ENCODE measurements at places on chromosomes 6 and 20.

- DNase-seq, result no peak
These were observed 30.5 kb downstream of the CNKSR3 start for GRCh38 chr6:154479771-154480639.

- no peak for DNase-seq
These were observed 1293.3 kb downstream of the EPHA7 start for GRCh38 chr6:92126088-92126487.

DNA sequence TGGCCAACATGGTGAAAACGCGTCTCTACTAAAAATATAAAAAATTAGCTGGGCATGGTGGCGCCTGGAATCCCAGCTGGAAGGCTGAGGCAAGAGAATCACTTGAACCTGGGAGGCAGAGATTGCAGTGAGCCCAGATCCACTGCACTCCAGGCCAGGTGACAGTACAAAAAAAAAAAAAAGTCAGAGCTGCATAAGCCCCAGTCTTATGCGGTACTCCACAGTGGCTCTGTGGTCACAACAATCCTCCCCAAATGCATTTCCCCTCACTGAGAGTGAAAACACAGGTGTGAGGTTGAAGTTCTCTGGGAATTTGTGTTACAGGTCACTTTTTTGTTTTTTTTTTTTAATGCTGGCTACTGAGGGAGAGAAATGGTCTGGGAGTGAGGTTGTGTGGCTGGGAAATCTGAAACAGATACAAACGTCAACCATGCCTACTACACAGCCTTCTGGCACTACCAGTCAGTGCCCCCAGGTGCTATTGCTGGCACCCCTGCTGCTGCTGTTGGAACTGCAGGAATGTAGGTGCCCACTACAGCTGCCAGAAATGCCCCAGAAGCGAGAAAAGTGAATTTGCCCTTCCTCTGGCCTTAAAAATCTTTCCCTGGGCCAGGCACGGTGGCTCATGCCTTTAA is 5.7 kb downstream of the MRPS26 start:
- no peak for DNase-seq

GRCh38 chr6:6080975-6081374 is 74.2 kb upstream of the NRN1 start:
- no peak for DNase-seq

- DNase-seq, result no peak
These were observed 215.8 kb upstream of the SMLR1 start for GRCh38 chr6:130611366-130611765.

GRCh38 chr6:155224618-155225017 is 39.2 kb upstream of the CLDN20 start:
- DNase-seq, result no peak

- DNase-seq, result no peak
These were observed 32.6 kb downstream of the HDGFL1 start for GRCh38 chr6:22601984-22602383.

DNA sequence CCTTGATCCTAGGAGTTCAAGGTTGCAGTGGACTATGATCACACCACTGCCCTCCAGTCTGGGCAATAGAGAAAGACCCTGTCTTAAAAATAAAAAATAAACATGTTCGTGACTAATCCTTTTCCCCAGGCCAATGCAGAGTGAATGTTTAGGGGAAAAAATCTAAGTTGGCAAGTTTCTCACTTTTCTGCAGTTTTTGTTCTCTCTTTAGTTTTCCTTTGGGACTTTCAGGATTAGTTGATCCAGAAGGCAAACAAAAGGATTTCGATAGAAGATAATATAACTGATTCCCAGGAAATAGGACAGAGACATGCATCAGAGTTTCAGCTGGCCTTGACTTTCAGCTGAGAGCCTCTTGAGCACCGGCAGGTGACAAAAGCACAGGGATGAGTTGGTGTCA is 53.3 kb downstream of the SOD2 start:
- DNase-seq, result peak; percentile 36

DNA sequence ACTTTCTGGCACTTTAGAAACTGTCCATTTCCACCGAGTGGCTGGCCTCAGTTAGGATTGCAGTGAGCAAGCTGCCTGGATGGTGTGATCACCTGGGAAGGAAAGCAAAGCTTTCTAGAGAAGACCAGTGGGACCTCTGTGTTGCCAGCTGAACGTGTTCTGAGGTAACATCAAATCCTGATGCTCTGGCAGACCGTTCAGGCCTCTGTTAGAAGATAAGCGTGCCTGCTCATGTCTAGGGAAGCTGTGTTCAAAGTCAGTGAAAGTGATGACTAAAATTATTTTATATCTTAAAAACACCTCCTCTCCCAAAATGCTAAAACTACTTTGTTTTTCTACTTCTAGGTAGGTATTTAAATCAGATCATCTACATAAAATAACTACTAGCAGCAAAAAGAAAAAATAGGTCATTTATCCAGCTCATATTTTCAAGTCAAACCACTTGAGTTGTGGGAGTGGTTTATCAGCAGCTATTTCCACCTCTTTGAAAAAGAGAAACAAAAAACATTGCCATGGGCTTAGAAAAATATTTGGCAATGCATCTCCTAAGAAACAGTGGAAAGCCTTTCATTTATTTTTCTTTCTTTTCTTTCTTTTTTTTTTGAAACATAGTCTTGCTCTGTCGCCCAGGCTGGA is 54.8 kb downstream of the CEP43 start:
- DNase-seq, result no peak

- DNase-seq, result peak; percentile 92
These were observed 75.3 kb downstream of the SLC23A2 start for GRCh38 chr20:4925842-4926530.

- DNase-seq, result no peak
These were observed 133.1 kb downstream of the MOXD1 start for GRCh38 chr6:132268209-132268608.

DNA sequence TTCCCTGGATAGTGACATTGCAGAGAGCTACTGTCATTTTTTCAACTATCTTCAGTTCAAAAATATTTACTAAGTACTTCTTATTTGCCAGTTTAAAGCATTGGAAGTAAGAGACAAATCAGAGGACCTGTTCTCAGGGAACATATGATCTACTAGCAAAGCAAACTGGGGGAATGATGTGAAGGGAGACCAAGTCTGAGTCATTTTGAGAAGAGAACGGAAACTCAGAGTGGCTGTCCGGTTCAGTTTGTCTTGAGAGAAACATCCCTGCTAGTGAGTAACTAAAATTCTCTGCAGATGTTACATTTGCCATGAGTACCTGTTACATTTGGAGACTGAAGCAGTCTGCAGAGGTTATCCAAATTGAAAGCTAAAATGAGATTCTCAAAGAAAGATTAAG is 118.3 kb downstream of the KCNQ5 start:
- no peak for DNase-seq

DNA sequence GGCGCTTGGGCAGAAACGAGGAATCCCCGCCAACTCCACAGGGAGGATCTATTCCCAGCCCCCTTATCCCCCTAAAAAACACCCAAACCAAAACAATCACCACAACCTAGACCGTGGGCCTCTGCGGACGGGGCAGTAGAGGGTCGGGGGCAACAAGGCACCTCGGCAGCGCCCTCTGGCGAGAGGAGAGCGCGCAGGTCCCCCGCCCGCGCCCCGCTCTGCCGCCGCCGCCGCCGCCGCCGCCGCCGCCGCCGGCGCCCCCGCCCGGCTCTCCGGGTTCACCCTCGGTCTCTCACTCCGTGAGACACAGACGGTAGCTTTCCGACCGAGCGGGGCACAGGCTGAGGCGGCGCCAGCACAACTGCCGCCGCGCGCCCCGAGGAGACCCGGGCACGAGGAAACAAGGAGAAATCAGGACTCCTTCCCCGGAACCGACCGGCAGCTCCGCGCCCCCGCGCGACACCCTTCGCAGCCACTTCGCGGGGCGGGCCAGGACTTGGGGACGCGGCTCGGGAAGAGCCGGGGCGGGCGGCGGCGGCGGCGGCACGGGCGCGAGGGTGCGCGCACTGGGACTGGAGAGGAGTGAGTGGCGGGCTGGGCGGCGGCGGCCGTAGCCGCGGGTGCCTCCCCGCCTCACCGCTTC is at the start of gene SLC35F1:
TSS of gene SLC35F1 (plus strand) at position 307 of the 643 bp plus-strand sequence.
- peak; percentile 11 for DNase-seq

DNA sequence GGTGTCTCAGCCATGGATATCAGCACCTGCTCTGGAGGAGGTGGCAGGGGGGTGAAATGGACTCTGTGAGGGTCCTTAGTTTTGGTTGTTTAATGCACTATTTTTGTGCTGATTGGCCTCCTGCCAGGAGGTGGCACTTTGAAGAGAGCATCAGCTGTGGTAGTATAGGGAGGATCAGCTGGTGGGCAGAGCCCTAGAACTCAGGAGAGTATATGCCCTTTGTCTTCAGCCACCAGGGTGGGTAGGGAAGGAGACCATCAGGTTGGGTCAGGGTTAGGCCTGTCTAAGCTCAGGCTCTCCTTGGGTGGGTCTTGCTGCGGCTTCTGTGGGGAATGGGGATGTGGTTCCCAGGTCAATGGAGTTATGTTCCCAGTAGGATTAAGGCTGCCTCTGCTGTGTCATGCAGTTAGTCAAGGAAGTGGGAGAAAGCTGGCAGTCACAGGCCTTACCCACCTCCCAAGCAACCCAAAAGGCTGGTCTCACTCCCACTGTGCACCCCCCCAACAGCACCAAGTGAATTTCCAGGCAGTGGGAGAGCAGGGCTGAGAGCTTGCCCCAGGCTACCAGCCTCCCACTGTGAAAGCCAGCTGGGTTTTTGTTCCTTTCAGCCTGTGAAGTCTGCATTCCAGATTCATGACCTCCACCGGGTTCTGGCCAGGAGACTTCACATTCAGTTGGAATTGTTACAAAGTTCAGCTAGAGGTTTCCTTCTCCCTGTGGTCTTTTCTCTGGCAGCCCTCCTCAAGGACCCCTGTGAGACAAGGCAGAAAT is 5.7 kb upstream of the OSTM1 start:
- DNase-seq, result no peak

GRCh38 chr6:153564803-153565202 is 433.7 kb upstream of the RGS17 start:
- no peak for DNase-seq

- no peak for DNase-seq
These were observed 47.2 kb upstream of the MBOAT1 start for GRCh38 chr6:20259316-20260049.

DNA sequence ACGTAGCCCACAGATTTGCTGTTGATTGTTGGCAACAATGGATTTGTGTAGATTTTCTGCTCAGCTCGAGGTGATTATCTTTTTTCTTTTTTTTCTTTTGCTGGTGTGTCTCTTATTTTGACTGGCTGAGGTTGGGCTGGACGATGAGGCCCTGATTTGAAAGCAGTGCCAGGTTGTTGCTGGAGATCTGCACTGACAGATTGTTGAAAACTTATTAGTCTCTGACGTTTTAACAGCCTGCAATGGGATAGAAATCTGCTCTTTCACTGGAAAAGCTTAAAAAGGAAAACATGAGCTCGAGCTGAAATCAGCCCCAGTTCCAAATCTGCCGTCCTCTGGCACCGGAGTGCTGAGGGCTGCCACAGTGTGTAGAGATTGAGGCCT is 87.7 kb downstream of the PDE7B start:
- no peak for DNase-seq

DNA sequence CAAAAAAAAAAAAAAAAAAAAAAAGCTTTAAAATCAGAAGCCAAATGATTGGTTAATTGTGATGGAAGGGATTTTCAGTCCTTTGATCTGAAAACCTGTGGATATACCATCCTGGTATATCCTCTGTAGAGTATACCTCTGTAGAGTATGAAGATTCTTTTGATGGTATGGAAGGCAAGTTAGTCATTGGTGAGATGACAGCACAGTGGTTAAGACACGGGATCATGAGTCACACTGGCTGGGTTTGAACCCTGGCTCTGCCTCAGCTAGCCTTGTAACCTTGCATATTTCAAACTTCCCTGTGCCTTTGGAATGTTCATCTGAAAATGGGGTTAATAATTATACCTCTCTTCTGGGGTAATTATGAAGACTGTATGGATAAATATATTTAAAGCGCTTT is 179.3 kb downstream of the CARMIL1 start:
- DNase-seq, result no peak

- no peak for DNase-seq
These were observed 186.2 kb upstream of the PMEPA1 start for GRCh38 chr20:57896017-57896416.

DNA sequence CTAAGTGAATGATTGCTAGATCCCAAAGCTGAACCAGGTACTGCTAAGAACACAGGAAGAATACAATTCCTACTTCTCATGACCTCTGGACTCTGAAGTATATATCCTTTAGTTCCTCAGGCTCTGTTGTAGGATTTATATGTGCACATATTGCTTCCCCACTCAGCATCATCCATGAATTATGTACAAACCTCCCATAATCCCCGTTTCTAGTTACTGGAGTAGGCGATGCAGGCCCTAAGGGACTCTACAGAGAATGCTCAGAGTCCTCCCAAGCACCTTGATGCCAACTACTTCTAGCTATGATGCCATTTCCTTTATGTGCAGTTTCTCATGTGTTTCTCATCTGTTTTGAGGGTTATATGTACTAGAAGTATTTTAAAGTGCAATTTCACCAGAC is 154.9 kb upstream of the EPHA7 start:
- no peak for DNase-seq

DNA sequence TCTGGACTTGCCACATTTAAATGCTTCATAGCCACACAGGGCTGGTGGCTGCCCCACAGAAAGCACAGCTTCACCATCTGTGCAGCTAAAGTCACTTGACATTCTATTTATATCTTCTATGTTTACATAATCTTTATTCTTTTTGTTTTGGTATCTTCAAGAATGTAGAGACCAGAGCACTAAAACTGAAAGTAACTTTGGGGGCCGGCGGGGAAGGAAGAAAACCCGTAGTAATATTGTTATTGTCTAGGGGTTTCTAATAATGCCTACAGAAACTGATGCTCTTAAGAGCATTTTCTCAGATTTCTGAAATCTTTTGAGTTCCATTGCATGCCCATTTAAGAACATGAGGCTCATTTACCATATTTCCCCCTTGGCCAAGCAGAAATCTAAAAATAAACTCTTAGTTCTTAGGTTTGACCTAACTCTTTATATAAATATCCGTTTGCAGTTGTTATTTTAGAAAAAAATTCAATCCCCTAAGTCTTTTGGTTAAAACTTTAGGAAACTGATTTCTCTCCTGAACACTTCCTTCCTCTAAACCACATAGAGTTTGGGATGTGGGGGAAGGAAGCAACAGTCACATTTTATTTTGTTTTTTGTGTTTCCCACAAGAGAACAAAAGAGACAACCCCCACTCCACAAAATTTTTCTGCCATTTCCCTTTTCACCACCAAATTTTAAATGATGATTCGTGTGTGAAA is 207.6 kb downstream of the OGFRL1 start:
- no peak for DNase-seq

- DNase-seq, result no peak
These were observed 78.4 kb downstream of the NOL4L start for GRCh38 chr20:32506721-32507120.

DNA sequence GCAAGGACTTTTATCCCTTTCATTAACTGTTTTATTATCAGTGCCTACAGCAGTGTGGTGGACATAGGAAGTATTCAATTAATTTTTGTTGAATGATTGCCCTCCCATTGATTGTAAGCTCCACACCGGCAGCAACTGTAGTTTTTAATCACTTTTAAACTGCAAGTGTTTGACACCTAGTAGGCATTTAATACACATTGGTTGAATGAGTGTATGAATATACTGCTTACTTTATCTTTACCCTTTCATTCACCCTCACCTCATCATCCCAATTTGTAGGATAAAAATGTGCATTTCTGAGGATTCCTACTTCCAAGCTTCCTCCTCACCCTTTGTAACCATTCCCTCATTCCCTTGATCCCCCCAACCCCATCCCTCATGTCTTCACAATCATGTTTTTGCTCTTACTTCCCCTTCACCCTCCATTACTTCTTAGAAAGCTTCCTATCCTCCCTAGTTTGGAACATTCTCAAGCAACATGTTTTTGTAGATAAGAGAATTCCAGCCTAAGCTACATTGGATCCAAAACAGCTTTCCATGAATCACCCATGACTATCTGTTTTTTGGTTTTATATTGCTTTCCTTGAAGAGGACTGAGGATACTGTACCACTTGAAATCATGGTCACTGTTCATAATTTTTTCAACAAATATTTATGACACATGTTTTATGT is 955 bp upstream of the SLC26A8 start:
- no peak for DNase-seq

Measured in NCI-H2029 (cell line).